Left ventricle myocardium inferior (tissue), 1 donor: ENCODE measurements at places on chromosomes 1 and 21.

DNA sequence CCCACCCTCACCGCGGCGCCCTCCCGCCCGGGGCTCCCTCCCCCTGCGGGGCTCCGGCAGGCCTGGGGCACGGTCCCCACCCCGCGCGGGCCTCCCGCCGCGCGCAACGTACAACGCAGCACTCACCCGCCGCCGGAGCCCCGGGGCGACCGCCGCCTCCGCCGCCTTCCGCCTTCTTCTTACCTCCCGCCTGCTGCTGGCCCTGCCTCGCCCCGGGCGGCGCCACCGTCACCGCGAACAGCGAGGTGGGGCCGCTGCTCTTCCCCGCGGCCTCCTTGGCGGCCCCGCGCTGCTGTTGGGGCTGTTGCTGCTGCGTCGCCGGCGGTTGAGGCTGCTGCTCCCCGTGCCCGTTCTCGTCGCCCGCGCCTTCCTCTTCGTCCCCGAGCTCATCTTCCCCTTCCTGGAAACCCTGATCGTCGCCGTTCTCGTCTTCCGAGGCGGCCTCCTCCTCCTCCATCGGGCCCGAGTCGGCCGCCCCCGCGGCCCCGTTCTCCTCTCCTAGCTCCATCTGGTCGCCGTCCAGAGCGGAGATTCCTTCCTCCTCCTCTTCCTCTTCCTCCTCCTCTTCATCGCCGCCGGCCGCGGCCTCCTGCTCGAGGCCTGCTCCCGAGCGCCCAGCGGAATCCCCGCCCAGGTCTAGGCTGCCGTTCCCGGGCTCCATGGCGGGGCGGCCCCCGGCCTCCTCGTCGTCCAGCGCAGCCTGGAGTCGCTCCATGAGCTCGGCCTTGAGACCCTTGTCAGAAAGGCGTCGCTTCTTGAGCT, 671 bp downstream of the HNRNPU start:
- peak; percentile 35 for DNase-seq

GRCh38 chr1:194028002-194028401, 841.6 kb upstream of the B3GALT2 start:
- DNase-seq, result no peak

- DNase-seq, result no peak
Observed at GRCh38 chr1:27632387-27633297, 2.3 kb downstream of the FGR start.

DNA sequence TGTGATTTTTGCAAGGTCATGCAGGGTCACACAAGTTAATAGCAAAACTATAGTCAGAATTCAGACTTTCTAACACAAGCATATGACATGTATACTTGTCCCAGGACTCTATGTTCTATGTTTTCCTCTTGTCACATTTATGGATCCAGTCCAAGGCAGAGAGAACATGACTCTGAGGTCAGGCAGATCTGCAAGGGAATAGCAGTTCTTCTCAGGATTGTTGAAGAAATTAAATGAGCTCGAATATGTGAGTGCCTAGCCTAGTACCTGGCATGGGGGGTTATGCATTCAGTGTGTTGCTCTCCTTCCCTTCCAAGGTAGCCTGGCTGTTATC, 9.5 kb upstream of the RPTN start:
- no peak for DNase-seq

DNA sequence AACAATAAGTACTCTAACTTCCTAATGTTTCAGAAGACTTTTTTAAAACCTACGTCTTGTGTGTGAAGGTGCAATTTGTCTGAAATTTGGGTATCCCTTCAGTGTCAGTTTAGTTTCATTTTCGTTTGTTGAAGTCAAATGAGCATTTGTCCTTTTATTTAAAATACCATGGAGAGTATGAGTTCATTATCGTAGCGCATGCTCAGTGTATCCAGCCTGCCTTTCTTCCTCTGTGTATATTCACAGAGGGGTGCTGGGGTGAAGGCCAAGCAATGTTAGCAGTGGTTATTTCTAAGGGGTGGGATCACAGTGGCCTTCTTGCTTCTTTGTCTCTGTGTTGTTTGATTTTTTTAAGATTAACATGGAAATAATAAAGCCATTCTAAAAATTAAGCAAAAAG, 43.2 kb downstream of the CNN3 start:
- no peak for DNase-seq

GRCh38 chr1:245901565-245901964, 605.5 kb downstream of the SMYD3 start:
- no peak for DNase-seq

DNA sequence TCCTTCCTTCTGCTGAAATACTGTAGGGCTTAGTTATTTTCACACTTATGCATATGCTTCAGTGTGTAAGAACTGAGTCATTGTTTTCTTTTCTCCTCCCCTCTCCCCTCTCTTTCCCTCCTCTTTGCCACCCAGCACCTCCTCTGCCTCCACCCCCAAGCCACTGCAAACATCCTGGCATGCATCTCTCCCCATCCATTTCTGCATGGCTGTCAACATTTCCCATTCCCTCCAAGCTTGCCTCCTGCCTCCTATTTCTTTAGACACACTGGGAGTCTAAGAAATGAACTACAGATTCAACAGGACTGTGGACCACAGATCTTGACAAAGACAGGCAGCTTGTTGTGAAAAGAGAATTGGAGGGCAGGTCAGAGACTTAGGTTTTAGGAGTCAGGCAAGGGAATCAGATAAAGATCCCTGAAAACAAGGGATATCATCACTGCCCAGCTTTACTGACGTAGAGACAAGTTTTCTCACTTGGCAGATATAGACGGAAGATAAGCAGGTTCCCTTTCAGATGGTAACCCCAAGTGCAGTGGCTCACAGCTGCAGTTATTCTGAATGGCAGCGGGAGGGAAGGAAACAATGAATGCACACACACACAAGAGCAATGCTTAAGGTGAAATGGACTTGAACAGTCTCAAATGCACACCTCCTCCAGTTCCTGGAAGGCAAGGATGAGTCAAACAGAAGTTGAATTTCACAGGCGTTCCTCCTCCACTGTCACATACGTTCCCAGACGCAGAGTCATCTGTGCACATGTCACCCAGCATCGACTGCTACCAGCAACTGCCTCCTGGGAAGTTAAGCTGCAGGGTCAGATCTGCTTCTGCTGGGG, 56.1 kb downstream of the HIVEP3 start:
- DNase-seq, result no peak

GRCh38 chr1:31238986-31239613, 587 bp downstream of the NKAIN1 start:
- no peak for DNase-seq

DNA sequence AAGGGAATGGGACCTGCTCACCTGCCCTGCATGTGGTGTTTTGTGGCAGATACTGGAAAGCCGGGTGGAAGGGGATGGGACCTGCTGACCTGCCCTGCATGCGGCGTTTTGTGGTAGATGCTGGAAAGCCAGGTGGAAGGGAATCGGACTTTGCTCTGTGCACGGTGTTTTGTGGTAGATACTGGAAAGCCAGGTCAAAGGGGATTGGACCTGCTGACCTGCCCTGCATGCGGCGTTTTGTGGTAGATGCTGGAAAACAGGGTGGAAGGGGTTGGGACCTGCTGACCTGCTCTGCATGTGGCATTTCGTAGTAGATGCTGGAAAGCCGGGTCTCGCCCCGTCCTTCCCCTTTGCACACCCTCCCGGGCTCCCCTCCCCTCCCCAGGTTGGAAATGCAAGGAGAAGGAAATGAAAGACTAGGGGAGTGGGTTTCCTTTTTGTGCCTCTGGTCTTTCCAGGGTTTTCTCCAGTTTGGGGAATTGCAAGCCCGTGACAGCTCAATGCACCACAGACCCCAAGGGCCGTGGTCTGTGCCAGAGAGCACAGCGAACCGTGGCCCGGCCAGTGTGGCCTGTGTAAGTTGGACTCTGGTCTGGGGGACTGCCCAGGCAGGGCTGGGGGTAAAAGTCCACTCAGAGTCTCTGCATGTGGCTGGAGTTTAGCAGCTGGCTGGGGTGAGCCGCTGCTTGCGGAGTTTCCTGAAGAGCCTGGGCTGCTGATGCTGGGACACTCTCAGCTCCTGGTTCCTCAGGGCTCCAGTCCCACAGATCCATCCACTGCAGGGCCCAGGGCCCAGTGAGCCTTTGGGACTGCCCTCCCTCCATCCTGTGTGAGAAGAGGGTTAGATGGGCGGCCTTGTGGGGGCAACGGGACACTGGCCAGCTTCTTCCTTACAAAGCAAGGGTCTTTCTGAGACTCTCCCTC, 105.5 kb downstream of the CRYAA start:
- peak; percentile 6 for DNase-seq

DNA sequence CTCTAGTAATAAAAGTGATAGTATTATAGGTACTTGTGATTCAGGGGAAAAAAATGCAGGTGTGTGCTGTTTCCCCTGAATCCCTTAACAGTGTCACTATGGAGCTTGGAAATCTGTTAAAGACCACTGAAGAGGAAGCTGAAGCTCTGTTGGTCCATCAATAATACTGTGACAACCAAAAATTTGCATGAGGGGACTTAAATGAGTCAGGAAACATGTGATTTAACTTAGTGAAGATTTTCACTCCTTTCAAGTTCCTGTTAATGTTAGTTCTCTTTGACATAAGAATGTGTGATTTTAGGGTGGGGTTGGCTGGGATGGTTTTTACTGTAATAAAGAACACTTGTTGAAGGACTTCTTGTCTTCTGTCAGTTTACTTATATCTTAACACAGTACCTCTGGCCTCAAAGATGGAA, 32.0 kb downstream of the VANGL2 start:
- DNase-seq, result no peak

DNA sequence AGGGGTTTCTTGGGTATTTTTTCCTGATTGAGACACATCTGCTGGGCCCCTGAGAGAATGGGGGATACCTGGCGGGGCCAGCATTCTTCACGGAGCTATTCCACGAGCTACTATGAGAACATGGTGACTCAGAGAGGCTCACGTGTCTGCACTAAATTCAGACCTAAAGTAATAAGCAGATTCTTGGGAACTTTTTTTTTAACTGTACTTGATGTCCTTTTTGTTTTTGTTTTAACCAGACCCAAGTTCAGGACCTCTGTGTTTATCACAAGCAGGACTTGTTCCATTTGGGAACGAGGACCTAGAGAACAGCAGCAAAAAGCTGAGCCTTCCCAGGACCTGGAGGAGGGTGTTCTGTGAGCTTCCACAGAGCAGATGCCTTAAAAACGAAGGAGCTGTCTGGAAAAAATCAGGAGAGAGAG, 44.0 kb downstream of the EVA1C start:
- DNase-seq, result no peak

GRCh38 chr1:156908541-156908940, 11.9 kb upstream of the LRRC71 start:
- no peak for DNase-seq

GRCh38 chr21:38999161-38999560, 184.1 kb downstream of the PSMG1 start:
- DNase-seq, result no peak

DNA sequence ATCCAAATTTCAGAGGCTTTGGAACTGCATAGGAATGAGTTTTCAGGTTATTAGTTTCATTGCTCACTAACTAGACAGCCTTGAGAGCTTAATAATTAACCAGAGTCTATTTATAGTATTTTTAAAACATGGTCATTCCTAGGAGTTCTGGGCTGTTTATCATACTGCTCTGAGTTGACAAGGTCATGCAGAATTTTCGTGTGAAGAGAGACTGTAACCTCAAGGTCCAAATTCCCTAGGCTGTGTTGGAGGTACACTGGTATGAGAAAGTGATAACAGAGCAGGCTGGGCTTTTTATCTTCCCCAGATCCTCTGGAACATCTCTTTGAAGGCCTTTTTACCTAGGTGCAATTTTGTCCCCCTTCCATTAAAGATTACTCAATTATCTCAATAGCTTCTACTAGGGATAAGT, 736.3 kb downstream of the LTN1 start:
- DNase-seq, result no peak

GRCh38 chr1:36106269-36106668, 17.6 kb downstream of the ADPRS start:
- DNase-seq, result no peak

DNA sequence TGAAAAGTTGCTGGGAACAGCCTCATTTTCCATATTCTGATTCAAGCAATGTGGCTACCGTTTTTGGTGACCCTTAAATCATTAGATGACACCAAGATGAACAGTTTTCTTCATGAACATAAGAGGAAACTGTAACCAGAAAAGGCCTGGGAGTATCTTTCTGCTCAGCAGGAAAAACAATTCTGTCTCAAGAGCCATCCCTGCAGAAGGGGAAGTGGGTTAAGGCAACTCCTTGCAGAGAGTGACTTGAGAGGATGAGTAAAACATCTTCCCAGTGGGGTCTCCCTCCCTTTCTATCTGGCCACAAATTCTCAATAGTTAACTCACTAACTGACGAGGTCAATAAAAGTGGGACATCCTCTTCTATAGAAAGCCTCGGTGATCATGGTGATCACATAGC, 187.6 kb upstream of the NRIP1 start:
- no peak for DNase-seq

DNA sequence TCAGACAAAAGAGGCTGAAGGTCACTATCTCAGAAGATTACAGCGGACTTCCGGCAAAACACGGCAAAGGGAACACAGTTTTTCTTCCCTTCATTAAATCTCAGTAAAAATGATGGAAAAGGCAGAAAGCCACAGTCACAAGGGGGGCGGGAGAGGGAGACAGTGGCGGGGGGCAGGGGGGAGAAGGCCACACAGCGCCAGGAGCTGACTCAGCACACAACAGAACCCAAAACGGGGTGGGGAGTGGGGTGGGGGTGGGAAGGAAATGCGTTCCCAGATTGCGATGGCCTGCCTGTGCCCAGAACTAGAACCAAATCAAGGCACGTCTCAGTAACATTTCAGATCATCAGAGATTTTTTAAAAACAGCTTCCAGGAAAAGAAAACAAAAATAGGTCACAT, 13.4 kb downstream of the CFAP74 start:
- peak; percentile 29 for DNase-seq

DNA sequence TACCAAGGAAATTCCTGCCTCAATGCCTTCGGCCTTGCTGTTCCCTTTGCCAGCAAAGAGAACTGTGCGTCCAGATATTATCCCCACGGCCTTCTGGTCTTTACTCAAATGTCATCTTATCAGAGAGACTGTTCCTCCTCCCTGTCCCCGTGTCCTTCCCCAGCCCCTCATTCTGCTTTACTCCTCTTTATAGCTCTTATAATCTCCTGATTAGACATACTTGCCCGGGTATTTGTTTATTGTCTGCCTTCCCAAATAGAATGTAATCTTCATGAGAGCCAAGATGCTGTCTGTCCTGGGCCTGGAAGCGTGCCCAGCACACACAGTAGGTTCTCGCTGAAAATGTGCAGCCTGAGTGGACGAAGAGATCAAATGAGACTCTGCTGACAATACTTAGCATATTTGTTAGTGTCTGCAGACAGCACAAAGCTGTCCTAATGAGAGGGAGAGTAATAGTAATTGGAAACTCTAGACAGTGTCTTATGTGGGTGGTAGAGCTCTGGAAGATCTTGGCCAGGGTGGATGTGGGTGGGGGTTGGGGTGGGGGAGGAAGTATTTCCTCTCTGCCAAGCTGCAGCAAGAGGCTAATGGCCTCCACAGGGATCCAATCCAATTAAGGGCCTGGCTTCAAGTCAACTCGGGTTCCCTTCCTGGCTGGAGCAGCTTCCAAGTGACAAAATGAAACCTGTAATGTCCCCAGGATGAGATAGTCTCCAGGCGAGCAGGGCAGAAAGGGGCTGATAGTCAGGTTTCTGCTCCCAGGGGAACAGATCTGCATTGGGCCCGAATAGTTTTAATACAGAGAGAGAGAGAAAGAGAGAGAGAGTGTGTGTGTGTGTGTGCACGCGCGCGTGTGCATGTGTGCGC, 9.5 kb upstream of the CLIC4 start:
- DNase-seq, result peak; percentile 64
